A549 treated with ZK216348 at 1 μM for 4 hours (cell line): ENCODE measurements at places on chromosomes 6 and 20. TPM values are rescaled to one million over a fixed set of nuclear protein-coding genes. Genes with fewer than 3 reads are reported as not detected.

The GPX5 gene
- not detected in 5 replicates for total RNA-seq

The PRIM2 gene
- total RNA-seq, result 10.9 to 15.3 TPM (median 12.3 TPM) in 5 replicates

The ADTRP gene
- total RNA-seq, result 0.49 to 1.2 TPM (median 0.90 TPM) in 5 replicates

The THBD gene
- total RNA-seq, result 49.6 to 85.8 TPM (median 71.5 TPM) in 5 replicates

The C6orf52 gene
- 1.4 to 2.7 TPM (median 2.0 TPM) in 5 replicates for total RNA-seq

The MYLK4 gene
- total RNA-seq, result 0.07 to 0.19 TPM (median 0.14 TPM) in 4 of 5 replicates, not detected in the other
